ENCODE measurements at places on chromosomes 2 and 18. TPM values are rescaled to one million over a fixed set of nuclear protein-coding genes. Genes with fewer than 3 reads are reported as not detected.

GRCh38 chr18:78129260-78129659, 850.4 kb upstream of the SALL3 start:
- no peak for DNase-seq

DNA sequence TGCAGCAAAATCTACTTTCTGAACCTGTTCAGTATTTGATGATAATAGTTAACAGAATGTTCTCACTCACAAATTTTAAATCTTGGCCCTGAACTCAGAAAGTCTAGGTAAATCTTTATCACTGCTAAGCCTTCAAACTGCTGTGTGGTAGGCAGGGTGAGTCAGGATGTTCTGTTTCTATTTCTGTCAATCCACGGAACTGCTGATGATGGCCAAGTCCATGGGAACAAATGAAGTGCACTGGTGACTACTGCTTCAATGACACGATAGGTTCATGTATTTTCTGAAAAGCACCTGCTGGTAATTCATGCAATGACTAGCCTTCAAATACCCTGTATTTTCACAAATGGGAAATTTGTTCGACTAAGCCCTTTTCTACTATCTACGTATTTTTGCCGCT, 14.2 kb downstream of the NIFK start:
- no peak for DNase-seq

Gene RGPD3
- 0.80 TPM for total RNA-seq

DNA sequence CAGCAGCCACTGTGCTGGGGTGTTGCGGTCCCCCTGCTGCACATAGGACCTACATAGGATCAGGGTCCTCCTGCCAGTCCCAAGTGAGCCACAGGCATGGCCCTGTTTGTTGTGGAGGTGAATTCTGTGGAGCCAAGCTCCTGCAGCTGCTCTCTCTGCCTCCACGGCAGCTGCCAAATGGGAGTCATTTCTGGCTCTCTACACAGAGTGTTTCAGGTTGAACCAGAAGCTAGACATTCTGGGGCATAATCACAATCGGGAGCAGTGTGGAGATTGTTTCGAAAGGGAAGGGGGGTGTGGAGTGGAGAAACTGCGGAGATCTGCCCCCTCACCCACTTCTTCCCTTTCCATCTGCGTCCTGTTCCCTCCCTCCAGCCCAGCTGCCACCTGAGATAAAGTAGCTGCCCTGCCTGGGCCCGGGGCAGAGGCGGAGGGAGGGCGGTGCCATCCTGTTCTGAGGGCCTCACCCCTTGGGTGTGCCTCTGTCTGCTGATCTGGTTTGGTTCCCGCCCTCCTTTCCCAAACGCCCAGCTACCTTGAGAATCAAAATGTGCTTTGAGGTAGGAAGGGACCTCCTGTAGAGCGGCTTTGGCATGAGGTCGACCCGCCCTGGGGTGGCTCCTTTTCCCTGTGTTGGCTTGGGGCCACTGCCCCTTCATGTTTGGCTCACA, 139.4 kb downstream of the WDSUB1 start:
- no peak for DNase-seq

DNA sequence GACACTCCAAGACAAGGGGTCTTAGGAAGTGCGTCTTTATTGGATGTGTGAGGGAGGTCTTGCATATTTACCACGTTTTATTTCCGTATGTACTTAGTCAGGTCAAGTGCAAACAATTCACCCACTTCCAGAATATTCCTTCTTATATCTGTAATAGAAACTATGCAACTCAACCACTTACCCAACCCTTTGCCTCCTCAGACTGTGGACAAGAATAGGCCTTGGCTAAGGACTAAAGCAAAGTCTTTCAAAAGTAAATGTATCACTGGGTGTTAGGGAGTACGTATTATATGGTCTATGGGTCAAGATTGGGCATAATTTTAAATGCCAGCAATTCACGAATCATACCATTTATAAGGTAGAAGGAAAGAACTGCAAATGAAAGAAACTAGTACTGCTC, 484.8 kb downstream of the MBD2 start:
- no peak for DNase-seq

GRCh38 chr2:147521936-147522335, 322.9 kb upstream of the ACVR2A start:
- DNase-seq: no peak
